ENCODE measurements at places on chromosomes 2 and 18.

GRCh38 chr2:144015655-144016245, 504.2 kb downstream of the ZEB2 start:
- DNase-seq = no peak

- DNase-seq = no peak
These were observed 108.2 kb upstream of the ERBB4 start for GRCh38 chr2:212646698-212647366.

DNA sequence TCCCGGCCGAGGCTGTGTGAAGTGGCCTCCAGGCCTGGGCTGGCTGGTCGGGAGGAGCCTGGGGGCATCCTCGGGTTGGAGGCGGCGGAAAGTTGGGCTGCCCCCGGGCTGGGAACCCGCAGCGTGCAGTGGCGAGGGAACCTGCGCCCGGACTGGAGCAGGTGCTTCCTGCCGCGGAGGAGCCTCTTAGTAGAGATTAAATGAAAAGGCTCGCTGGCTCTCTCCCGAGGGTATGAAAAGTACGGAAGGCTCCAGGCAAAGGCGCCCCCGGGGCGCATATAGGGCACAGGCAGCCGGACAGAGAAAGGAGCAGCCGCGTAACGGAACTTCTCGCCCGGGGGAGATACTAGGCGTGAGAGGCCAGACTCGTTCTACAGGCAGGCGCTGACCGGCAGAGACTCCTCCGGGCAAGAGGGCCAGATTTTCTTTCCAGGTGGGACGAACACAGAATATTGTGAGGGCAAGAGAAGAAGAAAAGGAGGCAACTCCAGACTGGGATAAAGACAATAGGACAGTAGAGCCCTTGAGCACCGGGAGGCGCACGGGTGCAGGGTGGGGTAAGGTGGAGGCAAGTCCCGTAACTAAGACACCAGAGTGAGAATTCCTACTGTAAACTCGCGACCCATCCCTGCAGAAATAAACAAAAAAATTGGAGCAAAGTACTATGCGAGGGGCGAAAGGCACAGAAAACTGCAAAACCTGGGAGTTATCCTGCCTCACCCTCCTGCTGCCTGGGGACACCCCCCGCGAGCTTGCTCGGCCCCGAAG, 816 bp downstream of the CDH2 start:
- DNase-seq = peak; percentile 69

DNA sequence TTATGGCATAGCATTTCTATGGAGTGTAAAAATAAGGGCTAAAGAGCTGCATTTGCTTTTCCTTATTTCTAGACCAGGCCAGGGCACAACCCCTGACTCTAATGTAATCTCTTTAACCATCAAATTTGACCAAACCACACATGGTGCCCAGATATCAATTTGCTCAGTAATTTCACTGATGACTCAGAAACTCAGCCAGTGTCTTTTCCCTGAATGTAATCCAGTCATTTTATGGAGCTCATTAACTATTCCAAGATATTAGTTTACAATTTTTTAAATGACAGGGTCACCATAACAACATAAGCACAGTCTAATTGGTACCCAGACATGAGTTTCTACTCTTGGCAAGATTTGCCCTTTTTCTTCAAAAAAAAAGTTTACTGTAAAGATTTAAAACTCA, 270.8 kb upstream of the AGAP1 start:
- no peak for DNase-seq

GRCh38 chr18:79931475-79931874, 20.0 kb downstream of the SLC66A2 start:
- no peak for DNase-seq

- DNase-seq = no peak
These were observed 200.6 kb downstream of the PPP1R1C start for GRCh38 chr2:182186132-182186735.

DNA sequence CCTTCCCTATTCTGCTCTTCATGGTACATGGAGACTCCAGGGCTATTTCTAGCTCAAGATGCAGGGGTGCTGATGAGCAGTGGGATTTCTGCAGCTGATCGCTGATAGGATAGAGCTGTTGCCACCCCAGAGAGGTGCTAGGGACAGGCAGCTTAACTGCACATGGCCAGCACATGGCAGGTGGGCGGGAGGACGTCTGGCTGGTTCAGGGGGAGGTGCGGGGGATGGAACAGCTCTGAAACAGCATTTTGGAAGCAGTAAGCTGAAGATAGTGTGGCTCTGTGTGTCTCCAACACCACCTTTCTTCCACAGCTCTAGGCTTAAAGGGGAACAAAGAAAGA, 151.9 kb upstream of the PELI1 start:
- DNase-seq = no peak

DNA sequence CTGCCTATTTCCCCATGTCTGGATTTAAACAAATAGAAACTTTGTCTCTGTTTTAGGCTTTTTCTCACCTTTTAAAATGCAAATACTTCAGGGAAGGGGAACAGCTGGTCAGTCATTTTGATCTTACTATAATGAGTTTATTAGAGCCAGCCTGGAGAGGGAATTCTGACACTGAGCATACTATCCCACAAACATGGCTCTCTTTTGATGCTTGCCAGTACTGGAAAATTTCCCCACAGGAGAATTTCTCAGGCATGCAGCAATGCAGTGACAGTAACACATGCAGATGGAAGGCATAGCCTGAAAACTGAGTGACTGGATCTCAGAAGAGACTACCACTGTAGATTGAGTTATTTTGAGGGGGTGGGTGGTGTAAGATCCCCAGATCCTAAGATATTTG, 974.3 kb upstream of the CELF4 start:
- DNase-seq = no peak

DNA sequence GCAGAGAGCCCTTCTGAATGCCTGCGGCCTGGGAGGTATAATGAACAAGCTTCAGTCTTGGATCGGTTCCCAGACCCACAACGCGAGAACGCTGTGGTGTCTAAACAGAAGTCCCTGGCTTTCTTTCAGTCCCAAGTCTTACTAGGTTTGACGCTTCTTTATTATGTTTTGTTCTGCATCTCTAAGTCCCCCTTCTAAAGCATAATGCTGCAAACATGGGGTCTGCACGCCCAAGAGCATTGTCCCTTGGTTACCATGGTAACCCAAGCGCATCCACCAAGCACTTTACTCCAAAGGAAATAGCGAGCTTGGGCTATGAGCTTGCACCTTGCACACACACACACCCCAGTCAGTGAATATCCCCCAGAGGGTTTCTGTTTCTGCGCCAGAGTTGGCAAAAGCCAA, 193.7 kb downstream of the INO80D start:
- DNase-seq = no peak

DNA sequence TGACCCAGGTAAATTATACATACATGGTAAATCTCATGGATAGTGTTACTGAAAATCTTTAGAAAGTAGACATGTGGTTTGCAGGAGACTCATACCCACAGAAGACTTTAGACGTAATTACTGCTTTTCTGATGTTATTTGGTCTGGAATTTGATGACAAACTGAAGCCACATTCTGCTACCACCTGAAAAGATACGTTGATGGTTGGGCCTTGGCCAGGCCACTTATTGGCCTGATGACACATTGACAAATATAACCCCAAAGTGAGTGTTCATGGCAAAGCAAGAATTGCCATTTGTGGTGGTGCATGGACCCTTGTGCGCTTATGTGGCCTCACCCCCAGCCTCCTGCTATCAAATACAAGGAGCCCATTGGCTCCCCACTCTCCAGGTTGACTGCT, 155.6 kb downstream of the METTL4 start:
- DNase-seq = no peak

- DNase-seq = no peak
These were observed 102.6 kb downstream of the MYO5B start for GRCh38 chr18:50092245-50092805.

GRCh38 chr2:239355139-239355538, 45.7 kb downstream of the HDAC4 start:
- no peak for DNase-seq

- DNase-seq = no peak
These were observed 8.0 kb upstream of the TMEM214 start for GRCh38 chr2:27024812-27025211.

- DNase-seq = no peak
These were observed 323.7 kb downstream of the LPIN1 start for GRCh38 chr2:12070153-12070552.

DNA sequence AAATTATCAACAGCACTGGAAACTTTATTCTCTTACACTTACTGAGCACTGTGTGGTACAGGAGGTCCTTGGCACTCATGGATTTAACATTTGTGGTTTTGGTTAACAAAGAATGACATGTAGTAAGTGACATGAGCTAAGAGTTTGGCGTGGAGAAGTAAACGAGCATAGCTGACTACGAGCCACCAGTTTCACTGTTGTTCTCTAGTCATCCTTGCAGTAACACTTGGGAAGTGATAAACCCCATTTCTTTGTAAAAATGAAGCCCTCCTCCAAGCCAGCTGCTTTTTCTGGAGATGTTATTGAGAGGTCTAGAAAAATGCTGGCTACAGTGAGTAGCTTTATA, 32.7 kb downstream of the QPCT start:
- DNase-seq = no peak

- no peak for DNase-seq
These were observed 9.1 kb downstream of the MAP3K2 start for GRCh38 chr2:127378720-127379119.

GRCh38 chr2:197500503-197501131, 438 bp downstream of the HSPE1 start:
- DNase-seq = no peak

DNA sequence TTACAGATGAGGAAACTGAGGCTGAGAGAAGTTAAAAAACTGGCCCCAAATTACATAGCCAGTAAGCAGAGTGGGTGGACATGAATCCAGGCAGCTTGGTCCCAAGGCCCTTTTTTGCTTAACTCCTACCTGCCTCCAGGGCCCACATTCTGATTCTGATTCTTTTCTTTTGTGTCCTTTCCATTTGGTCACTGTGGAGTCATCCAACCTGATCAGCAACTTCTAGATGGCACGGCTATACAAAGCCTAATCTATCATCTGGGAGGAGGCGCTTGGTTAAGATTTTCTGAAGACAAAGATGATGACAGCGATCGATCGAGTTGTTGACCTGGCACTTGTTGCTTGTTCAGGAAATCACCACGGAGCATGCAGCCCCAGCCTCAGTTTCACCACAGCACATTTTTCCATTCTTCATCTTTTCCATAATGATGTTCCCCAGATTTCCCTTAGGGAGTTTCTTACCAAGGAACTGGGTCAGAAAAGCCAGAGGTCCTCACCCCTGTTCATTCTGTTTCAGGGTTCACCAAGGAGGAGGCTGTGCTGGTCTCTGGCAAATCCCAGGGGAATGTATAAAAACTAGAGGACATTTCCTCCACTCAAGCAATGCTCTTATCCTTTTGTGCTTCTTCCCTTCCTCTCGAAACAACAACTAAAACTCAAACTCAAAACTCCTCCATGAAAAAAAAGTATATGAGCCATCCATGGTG, 6.9 kb upstream of the IGFBP2 start:
- DNase-seq = no peak

DNA sequence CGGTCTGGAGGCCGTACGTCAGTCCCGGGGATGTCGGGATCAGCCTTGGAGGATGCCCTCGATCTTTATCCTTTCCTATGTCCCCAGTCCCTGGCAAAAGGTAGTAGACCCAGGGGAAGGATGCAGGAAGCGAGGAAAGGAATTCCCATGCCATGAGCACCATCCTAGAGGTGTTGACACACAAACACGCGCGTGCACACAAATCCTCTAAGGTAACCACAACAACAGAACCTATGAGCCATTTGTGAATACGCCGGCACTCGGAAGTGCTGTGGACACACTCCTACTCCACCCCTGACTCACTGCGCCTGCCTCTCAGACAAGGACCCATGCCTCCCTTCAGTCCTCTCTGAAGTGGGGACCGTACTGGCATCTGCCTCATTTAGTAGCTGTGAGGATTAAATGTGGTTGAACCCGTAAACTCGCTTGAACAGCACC, 11.3 kb upstream of the MLPH start:
- DNase-seq = no peak

GRCh38 chr2:7405861-7406715, 488.9 kb downstream of the RNF144A start:
- DNase-seq = peak; percentile 63

GRCh38 chr18:48136827-48137373, 206.4 kb upstream of the SMAD2 start:
- no peak for DNase-seq

GRCh38 chr2:52881606-52882005, 886.0 kb upstream of the CHAC2 start:
- DNase-seq = no peak

DNA sequence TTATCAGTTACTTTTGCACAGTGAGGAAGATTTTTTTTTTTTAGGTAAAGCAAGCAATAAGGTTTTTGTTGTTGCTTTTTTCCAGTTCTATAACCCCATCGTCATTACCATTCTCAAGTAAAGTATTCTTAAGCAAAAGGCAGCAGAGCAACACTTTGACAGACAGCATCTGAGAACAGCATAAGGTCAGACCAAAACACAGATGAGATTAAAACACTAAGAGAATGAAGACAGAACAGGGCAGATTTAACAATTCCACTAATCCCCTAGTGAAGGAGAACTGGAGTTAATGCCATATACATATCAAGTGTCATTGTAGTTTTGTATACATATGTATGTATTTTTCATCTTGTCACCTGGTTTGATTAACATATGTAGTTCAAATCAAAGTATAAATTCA, 290.2 kb downstream of the METTL4 start:
- no peak for DNase-seq

DNA sequence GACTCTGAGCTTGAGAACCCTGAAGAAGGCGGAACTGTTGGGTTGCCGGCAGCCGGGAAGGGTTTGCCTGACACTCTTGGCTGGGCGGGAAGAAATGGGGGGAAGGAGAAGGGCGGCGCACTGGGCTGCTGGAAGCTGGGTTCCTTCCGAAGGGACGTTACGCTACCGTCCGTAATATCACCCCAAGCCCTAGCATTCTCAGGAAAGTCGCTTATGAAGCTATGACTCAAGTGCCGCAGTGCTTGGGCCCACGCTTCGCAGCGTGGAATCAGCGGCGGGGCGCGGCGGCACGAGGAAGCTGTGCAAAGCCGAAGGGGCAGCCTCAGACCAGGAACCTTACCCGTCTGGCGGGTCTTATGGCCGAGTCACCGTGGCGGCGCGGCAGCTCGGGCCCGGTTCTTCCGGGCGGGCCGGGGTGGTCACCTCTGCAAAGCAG, 50.2 kb upstream of the SIGLEC15 start:
- peak; percentile 79 for DNase-seq

- DNase-seq = no peak
These were observed 44.4 kb downstream of the PTPN2 start for GRCh38 chr18:12839526-12840196.

GRCh38 chr18:56481751-56482150, 156.6 kb downstream of the TXNL1 start:
- no peak for DNase-seq
